Activated naive CD8-positive, alpha-beta T cell treated with anti-CD3 and anti-CD28 coated beads, Interleukin-2, amount 10 ng/mL, durations not matched to agents 7 days and 5 days (primary cell): ENCODE measurements at places on chromosomes 1 and 21.
A peak's percentile ranks its signal among the peaks of the same experiment; 100 is the strongest.

DNA sequence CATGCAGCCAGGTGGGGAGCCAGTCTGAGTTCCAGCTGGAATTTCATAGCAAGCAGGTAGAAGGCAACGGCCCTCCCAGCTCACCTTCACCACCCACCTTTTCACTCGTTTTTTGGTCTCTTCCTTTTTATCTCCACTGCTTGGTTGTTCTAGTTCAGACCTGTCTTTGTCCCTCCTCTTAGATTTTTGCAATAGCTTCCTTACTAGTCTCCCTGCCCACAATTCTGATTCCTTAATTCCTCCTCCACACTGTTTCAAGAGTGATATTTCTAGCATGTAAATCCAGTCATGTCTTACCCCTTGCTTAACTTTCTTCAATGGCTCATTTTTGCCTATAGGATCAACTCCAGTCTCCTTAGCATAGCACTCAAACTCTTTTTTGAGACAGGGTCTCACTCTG, 119.6 kb downstream of the TMEM53 start:
- DNase-seq = no peak

GRCh38 chr1:47996406-47997226, 569 bp downstream of the TRABD2B start:
- DNase-seq = no peak

DNA sequence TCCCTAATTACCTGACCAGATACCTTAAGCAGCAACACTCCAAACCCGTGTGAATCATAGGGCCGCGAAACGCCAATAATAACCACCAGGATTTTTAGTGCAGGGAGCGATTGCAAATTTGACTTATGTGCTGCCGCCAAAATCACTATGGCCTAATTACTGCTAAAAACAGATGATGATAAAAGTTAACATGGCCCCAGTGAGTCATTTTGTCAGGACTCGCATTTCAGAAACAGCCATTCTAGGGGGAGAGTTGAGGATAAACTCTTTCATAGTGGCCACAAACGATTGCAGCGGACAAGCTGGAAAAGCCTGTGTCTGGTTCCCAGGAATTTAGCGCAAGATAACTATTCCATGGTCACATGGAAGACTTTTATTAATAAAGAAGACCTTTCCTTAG, 103.4 kb downstream of the HLX start:
- DNase-seq = no peak

DNA sequence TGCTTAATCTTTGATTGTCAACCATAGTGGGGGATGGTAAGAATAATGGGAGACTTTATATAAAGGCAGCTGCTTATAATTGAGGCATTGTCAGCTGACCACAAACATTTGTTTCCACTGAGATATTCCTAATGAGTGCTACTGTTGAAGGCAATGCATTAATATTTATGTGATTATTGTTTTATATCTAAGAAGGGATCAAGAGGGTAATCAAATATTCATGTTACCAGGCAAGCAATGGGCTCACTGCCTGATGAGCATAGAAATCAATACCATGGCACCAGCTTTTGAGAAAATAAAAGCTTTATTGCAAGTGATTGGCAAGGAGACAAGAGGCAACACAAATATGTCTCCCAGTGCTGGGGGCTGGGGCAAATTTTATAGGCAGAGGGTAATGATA, 706.7 kb upstream of the ADAMTS5 start:
- no peak for DNase-seq

- no peak for DNase-seq
These were observed 69.2 kb downstream of the PAPPA2 start for GRCh38 chr1:176531921-176532897.

- no peak for DNase-seq
These were observed 8.9 kb upstream of the ZMYM4 start for GRCh38 chr1:35259561-35259960.

- no peak for DNase-seq
These were observed 22.1 kb upstream of the SDC3 start for GRCh38 chr1:30930631-30931173.

- DNase-seq = no peak
These were observed 210.5 kb upstream of the SPAG17 start for GRCh38 chr1:118395430-118395991.

DNA sequence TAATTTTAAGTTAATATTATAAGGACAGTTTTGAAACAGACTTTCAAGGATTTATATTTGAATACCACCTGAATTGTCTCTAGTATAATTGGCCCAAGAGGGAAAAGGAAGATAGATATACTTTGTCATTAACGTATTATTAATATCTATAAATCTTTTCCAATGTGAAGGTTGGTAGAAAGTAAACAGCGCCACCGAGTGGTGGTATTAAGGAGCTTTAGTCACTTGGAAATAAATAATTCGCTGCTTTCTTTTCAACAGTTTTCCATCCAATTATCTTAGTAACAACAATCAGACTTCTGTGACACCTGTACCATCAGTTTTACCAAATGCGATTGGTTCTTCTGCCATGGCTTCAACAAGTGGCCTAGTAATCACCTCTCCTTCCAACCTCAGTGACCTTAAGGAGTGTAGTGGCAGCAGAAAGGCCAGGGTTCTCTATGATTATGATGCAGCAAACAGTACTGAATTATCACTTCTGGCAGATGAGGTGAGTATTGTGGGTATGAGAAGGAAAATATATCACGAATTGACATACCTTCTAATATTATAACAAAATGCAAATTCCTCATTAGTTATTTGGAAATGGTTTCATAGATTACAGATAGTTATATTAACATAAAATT, 37.7 kb downstream of the SH3GLB1 start:
- no peak for DNase-seq

- DNase-seq = no peak
These were observed 22.4 kb upstream of the PADI2 start for GRCh38 chr1:17141441-17142197.

- peak; percentile 50 for DNase-seq
These were observed 47.1 kb upstream of the TLR5 start for GRCh38 chr1:223189903-223190724.

DNA sequence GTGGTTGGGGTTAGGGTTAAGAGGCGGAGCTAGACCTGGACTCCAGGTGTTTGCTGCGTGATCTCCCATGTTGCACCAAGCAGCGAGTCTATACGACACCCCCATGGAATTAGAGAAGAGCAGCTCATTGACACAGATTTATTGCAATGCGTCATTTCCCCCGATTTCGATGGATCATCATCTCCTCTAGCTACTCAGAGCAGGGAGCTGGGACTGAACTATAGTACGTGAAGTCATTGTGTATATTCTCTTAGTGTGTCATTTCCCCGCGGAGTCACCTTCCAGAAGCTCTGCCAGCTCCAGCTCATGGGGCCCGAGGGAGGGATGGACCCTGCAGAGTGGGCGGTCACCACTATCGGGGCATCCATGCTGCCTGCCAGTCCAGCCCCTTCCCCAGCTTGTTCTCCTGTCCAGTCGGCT, 7.5 kb upstream of the C2CD2 start:
- no peak for DNase-seq

DNA sequence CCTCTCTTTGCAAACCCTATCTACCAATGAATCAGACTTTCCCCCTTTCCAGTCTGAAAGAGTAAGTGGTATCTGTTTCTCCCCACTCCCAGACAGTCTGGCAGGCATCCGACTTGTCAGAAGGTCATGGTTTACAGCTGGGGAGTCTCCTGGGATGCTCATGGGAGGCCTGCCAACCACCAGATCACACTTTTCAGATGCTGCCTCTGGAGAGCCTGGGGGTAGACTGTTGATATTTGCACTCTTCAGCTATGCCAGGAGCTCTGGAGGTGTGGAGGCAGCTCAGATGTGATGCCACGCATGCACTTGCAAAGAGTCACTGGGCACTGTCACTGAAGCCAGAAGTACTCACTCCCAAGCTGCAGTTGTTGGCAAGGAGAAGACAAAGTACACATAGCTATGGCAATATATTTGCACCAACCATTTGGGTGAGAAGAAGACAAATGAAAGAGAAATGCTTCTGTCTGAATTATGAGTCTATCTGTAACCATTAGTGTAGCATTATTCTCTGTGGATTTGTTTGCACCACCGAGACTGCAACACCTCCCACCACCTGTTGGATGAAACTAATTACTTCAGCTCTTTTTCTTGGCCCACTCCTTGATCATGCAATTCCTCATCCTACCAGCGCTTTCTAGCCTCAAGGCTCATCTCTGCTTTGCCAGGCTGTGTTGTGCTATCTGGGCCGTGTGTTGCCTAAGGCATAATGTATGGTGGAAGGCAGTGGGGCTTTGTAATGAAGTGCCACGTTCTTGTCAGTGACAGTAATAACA, 133.0 kb upstream of the SPAG17 start:
- DNase-seq = no peak

DNA sequence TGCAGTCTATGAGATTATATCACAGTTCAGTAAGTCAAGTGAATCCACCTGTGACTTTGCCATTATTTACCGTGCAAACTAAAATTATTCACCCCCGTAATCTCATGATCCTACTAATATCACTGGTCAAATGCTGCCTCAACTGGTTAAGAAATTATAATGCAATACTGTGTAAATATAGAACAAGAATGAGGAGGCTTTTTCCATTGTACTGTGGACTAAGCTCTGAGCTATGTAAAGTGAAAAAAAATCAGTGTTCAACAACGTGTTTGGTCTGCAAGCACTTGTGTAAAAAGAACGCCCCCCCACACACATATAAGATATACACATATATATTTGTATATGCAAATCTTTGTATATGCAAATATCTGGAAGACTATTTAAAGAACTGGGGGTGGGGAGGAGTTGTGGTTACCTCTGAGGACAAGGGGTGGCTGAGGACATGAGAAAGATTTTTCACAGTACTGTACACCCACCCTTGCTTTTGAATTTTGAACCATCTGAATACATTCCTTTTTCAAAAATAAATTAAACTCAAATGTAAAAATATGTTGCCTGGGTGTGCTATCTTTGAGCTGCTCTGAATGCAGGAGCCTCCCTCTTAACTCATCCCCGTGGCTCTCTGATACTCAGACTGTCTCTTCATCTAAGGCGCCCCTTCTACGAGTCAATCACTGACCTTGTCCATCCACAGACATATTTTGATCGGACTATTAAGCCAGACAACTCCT, 57.0 kb downstream of the PTP4A2 start:
- DNase-seq = no peak

DNA sequence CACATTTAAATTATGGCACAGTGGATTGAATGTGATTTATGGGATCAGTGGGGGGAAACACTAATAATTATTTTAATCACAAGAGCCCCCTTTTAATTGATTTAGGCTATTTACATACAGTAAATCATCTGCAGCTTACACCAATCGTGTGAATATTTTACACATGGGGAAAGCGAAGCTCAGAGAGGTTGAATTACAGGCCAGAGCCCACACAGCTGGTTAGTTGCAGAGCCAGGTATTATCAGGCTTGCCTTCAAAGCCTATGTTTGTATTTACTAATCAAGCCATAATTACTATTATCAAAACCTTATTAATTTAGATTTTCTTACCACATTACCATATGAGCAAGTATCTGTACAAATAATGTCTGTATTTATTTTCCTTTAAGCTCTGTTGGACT, 749 bp downstream of the SDCCAG8 start:
- no peak for DNase-seq

DNA sequence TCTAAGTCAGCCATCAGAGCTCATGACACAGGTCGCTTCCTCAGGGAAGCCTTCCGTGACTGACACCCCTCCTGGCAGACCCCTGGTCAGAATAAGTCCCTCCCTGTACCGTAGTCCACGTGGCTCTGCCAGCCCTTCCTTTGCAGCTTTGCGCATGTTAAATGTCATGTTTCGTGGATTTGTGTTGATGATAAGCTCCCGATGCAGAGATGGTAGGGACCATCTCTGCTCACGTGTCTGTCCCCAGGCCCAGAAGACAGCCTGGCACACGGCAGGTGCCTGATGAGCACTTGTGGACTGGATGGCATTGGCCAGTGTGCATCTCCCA, 75.9 kb downstream of the DHRS3 start:
- DNase-seq = no peak

DNA sequence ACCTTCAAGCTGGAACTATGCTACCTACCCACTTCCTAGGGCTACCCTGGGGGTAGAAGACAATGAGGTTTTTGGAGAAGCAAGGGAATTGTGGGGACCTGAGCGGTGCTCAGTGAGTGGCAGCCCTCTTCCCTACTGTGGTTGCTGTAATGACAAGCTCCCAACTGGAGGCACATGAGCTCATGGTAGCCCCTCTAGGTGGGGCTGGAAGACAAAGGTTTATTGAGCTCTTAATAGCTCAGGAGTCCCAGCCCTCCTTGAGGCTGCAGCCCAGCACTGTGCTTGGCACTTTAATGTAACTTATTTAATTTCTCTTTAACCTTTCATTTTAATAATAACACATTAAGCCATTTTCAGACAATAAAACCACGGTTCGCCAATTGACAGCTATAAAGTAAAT, 528.9 kb downstream of the OMA1 start:
- no peak for DNase-seq

DNA sequence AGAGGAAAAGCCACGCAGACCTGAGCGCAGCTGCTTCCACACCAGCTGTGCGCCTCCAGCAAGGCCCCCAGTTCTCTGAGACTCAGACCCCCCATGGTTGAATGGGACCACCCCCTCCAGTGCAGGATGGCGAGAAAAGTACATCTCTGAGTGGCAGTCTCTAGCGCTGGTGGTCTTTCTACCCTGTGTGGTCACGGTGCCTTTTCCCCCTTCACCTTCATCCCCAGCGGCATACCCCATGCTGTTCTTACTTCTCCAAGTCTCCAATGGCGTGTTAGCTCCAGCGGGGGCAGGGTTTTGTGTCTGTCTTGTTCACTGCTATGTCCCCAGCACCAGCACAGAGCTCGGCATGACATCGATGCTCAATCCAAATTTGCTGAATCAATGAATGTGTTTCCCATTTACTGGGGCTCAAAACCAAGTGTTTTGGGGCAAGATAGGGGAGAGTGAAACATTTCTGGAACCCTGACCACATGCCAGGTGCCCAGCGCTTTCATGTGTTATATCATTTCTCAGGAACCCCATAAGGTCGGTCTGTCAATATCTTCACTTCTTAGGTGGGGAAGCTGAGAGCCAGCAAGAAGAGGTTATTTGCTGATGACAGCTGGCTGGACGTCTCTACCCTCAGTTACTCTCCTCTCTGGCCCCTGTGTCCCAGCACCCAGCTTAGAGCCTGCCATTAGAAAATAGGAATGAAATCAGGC, 959 bp upstream of the SDC3 start:
- no peak for DNase-seq

- DNase-seq = no peak
These were observed 24.1 kb downstream of the CHI3L2 start for GRCh38 chr1:111251570-111251969.

DNA sequence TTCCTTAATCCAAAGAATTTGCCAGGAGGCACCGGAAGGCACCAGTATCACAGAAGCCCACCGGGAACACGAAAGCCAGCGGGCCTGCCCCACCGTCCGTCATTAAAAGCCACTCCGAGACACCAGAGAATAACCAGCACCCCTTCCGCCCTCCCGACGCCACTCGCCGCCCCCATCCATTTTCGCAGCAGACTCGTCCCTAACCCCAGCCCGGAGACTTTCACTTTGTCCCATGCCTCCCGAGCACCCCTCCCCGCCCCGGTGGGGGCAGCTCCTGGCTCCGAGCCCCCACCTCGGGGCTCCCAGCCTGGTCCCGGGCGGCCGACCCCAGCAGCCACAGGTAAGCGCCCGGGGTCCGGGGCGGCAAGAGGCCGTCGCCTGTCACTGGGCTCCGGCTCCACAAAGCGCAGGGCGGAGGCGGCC, 105.4 kb downstream of the SLC45A1 start:
- peak; percentile 66 for DNase-seq

- no peak for DNase-seq
These were observed 180.0 kb upstream of the HMGB4 start for GRCh38 chr1:33683913-33684312.
